ENCODE measurements at places on chromosomes 11 and 22.

DNA sequence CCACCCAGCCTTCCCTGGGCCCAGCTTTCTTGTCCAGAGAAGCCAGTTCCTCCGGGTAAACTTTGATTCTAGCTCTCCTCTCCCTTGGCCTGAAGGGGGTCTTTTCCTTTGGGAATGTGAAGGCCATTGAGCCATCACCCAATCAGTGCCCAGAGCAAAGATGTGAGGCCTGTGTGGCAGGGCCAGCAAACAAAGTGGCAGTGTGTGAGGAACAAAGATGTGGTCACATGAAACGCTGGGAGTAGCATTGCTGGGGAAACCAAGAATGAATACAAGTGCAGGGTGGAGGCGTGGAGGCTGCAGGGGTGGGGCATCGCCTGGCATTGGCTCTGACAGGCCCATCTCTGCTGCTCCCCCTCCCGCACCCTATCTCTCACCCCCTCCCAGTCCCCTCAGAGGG is 91.9 kb upstream of the BID start:
- no peak for DNase-seq

DNA sequence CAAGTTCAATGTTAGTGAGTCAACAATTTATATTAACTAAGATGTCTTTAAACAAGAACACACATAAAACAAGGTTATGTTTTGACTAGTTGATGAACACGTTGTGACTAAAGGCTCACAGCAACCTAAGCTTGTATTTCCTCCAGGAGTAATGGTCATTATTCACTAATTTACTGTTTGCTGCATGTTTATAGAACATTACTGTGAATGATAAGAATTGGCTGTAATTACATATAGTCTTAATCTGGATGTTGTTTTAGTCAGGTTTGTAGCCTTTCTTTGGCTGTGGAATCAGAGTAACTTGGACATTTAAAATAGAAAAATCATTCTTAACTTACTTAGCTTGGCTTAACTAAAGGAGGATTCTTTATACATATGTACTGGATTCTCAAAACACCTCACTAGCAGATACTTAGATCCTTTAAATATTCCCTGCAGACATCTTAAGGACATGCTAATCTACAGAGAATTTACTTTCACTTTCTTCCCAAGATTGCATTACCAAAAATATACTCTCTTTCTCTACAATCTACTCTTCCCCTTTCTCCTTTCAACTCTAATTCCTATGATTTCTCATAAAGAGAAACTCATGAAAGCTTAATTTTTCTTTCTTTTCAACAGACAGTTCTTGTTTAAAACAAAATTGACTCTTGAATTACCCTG is 319.7 kb upstream of the CTSC start:
- no peak for DNase-seq

- peak; percentile 64 for DNase-seq
Observed at GRCh38 chr11:134252346-134253187, 585 bp downstream of the THYN1 start.

- DNase-seq: no peak
Observed at GRCh38 chr11:125971618-125972017, 25.8 kb downstream of the VSIG10L2 start.

GRCh38 chr22:19730198-19730597 is 6.9 kb downstream of the GP1BB start:
- DNase-seq: peak; percentile 53

DNA sequence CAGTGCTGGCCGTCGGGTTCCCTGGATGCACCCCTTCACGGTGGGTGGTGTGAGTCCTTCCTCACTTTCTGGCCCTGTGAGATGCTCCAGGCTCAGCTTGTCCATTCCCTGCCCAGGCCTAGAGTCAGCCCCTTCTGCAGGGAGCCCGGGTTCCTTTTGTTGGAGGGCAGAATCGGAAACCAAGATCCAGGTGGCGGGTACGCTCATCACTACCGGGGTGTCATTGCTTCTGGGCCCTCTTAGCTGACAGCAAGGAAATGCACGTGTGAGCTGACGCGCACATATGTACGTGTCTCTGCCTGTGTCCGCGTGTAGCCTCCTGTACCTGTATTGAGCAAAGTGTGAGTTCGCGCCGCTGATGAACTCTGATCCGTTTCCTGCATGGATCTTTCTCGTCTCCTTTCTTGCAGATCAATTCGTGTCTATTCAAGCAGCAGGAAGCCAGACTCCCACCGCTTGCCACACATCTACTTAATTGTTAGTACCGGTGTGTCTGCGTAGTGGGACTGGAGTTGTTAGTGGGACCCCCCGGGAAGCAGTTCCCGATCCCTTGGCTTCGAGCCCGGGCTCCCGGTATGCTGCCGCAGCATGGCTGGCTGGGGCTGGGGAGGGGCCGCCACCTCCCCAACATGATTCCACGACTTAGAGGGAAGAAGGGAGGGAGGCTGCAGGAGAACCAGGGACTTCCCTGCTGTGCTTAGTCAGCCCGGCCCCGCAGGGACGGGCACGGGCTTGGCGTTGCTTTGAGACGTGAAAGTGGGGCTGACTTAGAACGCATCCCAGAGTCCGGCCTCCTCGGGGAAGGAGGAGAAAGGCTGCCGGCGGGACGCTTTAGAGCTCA is 35.9 kb upstream of the GRAMD4 start:
- DNase-seq: no peak

DNA sequence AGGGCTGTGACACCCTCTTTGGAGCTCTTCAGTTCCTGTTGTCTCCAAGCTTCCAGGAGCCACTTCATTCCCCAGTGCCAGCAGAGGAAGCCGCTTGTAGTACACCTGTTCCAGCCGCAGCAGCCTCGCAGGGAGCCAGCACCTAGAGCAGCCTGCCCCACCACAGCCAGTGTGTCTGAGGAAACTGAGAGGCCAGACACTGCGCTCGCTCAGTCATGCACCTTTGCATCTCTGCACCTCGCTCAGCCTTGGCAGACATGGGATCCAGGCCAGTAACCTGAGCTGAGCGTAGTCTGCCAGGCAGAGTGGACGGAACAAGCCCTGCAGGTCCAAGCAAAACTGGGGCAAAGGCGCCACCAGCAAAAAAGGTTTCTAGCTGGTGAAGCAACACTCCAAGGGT is 1072.1 kb downstream of the JRKL start:
- no peak for DNase-seq

DNA sequence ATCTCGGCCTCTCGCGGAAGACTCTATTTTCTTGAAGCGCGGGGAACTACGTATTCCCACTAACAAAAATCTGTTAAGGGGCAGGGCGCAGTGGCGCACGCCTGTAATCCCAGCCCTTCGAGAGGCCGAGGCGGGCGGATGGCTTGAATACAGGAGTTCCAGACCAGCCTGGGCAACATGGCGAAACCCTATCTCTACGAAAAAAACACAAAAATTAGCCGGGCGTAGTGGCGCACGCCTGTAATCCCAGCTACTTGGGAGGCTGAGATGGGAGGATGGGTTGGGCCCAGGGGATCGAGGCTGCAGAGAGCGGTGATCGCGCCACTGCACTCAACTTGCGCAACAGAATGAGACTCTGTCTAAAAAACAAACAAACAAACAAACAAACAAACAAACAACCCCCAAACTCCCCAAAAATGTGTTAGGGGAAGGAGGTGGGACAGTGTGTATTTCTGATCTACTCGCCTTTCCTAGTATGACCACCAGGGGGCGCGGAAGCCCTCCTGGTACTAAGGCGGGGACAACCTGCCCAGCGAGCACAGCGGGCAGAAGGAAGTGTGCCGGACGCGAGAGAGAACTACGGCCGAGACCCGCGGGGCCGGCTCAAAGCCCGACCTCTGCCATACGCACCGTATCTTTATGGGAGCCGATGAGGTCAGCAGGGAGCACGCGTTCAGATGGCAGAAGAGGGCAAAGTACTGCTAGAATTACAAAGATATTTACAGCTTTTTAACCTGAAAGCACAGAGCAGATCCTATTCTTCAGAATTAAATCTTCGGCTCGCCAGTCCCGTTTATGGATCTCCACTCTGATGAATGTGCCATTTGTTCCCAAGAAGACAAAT is 1.3 kb upstream of the STX3 start:
- DNase-seq: peak; percentile 89

DNA sequence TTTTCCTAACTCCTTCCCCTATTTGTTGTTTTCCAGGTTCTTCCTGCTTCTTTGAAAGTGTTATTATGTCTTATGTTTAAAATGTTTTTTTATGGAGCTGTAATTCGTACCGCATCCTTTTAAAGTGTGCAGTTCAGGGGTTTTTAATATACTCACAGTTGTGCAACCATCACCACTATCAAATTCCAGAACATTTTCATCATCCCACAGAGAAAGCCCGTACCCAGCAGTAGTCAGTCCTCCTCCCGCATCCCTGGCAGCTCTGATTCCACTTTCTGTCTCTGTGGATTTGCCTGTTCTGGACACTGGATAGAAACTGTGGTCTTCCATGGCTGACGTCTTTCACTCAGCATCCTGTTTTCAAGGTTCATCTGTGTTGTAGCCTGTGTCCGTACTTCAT is 73.7 kb downstream of the JAM3 start:
- no peak for DNase-seq

DNA sequence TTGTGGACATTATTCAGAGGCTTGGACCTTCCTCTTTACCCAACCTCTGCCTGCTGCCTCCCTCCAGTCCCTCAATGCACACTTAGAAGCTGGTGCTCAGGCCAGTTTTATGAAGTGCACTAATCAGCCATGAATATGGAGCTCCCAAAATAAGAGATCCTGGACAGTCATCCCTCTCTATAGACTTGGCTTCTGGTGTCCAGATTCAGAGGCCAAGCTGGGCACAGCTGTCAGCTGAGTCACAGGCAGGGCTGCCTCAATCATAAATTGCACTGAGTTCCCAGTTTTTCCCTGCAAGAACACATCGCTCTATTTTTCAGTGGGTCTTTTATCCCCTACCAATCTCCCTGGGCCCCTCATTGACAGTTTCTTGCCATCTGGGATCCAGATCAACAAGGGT is 161.7 kb upstream of the CADM1 start:
- DNase-seq: no peak

DNA sequence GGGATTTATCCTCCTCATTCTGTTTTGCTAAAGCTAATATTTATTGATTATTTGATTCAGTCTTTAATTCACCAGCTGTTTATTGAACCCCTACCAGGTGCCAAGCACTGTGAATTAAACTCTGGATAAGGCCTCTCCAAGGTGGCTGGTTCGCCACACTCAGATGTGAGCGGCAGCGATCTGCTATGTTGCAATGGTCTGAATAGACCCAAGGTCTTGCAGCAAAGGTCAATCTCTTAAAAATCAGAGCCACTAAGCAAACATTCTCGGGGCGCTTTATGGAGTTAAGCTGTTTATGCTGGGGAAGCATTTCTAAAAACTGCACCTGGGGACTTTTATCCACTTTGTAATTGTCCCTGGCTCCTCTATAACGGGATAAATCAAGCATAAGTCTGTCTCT is 10.5 kb upstream of the TSPAN18 start:
- DNase-seq: no peak

GRCh38 chr11:93219440-93219839 is 21.6 kb upstream of the SLC36A4 start:
- DNase-seq: no peak

GRCh38 chr22:45879552-45879949 is 97.4 kb downstream of the WNT7B start:
- DNase-seq: no peak

- DNase-seq: no peak
Observed at GRCh38 chr22:48577014-48577690, 1250.5 kb downstream of the BRD1 start.

DNA sequence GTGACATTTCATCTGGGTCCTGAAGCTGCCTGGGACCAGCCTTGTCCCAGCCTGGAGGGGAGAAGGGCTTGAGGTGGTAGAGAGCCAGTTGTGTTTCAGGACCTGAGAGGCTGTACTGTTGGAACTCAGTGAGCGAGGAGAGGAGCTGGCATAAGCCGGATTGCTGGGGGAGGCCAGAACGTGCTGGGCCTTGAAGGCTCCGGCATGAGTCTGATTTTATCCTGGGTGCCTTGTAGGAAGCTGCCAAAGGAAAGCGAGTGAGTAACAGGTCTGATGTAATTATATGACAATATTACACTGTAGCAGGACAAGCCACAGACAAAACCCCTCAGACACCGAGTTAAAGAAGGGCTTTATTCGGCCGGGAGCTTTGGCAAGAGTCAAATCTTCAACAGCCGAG is 17.2 kb downstream of the AP2A2 start:
- DNase-seq: no peak

All from hematopoietic multipotent progenitor cell treated with erythropoietin and hydrocortisone succinate and interleukin-3 and kit ligand, for 4 days (in vitro differentiated cells).